AG09319 (cell line): ENCODE measurements at places on chromosomes 4 and X.

DNA sequence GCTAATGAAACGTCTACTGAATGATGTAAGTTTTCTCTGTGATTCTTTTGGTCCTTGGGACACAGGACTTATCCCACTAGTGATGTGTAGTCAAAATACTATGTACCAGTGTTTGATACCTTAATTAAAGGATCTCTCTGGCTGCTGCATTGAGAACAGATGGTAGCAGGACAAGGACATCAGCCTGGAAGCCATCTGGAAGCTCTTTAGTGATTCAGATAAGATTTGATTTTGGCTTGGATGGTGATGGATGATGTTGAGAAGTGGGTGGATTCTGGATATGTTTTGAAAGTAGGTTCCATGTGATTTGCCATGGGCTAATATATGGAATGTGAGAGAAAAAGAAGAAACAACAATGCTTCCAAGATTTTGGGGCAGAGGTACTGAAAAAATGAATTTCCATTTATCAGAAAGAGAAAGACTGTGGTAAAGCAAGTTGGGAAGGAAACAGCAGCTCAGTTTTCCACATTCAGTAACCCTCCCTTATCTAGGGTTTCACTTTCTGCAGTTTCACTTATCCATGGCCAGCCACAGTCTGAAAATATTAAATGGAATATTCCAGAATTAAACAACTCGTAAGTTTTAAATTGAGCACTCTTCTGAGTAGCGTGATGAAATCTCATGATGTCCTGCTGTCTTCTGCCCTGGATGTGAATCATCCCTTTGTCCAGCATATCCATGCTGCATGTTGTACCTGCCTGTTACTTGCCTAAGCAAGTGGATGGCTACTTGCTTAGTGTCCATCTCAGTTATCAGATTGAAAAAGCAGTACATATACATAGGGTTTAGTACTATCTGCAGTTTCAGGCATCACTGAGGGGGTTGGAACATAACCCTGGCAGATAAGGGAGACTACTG, 15.6 kb downstream of the CD38 start:
- no peak for DNase-seq

- DNase-seq: no peak
These were observed 692.4 kb downstream of the NLGN4X start for GRCh38 chrX:5536261-5536660.

GRCh38 chr4:89829470-89830138, 7.4 kb downstream of the SNCA start:
- DNase-seq: peak; percentile 18

- DNase-seq: no peak
These were observed 104.7 kb upstream of the SMIM10 start for GRCh38 chrX:134886002-134886596.

DNA sequence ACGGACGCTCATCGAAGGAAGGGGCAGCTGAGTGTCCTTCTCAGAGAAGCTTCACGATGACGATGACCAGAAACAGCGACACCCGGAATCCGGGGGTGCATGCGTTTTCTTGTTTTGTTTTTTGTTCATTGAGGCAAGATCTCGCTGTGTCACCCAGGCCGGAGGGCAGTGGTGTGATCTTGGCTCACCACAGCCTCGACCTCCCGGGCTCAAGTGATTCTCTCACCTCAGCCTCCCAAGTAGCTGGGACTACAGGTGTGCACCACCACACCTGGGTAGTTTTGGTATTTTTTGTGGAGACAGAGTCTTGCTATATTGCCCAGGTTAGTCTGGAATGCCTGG, 19.8 kb downstream of the DGKQ start:
- no peak for DNase-seq

DNA sequence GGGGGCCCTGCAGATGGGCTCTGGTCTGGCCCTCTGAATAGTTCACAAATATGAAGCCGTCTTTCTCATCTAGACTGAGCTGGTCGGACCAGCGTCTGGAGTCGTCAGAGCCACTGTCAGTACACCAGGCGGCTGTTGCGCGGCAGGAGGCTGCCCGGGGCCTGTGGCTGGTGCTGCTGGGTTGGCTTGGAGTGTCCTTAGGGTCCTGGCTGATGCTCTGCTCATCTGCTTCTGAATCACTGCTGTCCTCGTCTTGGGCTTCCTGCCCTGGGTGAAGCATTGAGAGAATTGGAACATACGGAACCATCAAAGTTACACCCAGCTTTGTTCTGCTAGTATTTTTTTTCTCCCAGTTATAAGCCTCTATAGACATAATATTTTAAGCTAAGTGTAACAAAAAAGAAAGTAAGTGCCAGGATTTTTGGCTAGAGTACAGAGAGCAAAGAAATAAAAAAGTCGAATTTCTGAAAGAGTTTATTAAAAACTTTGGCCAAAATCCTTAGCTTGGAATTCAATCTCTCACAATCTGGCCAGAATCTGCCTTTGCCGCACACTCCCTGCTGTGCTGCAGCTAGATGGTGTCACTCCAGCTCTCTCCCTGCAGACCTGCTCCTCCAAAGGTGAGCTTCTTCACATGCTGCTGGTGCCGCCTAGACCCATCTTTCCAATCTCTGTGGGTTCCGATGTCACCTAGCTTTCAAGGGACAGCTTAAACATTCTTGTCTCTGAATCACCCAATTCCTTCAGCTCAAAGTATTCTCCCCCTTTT, 96.2 kb downstream of the CDS1 start:
- no peak for DNase-seq

DNA sequence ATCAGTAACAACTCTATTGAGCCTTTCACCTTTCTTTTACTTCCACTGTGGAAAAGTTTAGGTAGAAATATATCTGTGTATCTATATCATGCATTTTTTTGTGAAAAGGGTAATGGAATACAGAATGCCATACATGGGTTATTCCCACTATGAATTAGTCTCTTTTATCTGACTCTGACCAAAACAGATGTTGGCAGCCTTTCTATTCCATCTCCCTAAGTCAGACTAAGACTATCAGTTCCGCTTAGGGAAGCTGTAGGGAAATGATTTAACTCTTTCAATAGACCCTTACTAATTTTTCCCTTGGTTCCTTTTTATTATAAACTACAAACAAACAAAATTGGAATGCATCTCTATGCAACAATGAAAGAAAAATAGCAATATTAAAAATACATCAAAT, 92.3 kb upstream of the LEF1 start:
- no peak for DNase-seq

DNA sequence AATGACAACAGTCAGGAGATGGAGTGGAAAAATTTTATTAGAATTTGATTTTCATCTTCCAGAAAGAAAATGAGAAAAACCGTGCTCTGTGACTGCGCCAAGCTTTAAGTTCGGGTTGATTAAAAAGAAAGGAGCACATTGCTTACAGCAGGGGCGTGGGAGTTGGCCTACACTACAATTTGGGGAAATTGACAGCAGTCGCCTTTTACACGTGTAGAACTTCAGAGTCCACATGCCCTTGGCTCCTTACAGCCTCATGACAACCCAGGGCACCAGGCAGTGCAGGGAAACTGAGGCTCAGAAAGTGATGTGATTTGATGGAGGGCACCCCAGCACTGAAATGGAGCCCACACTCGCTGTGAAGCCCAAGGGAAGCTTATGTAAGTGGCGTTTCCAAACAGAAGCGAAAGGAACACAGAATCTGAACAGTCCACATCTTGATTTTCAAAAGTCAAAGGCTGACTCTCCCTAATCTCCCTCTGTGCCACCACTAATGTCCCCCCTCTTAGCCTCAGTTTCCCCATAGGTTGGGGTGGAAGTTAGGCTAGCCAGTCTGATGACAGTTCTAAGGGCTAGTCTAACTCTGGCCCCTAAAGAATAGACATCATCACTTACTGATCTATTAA, 5.5 kb downstream of the PPP2R2C start:
- no peak for DNase-seq

DNA sequence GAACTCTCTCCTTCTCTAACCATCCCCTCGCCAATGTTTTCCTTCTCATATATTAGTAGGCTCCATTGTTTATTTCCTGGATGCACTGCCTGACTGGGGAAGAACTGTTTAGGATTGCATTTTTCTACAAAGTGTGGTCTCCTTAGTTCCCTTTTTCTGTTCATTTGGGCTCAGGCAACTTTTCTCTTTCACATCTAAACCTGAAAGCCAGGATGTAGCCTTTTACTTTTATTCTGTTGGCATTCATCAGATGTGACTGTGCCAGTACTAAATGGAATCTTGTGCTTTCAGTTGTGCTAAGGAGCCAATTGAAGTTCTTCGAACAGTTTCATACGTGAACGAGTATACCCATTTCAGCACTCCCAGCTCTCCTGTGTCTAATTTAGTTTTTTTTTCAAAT, 59.8 kb downstream of the DDIT4L start:
- DNase-seq: no peak

DNA sequence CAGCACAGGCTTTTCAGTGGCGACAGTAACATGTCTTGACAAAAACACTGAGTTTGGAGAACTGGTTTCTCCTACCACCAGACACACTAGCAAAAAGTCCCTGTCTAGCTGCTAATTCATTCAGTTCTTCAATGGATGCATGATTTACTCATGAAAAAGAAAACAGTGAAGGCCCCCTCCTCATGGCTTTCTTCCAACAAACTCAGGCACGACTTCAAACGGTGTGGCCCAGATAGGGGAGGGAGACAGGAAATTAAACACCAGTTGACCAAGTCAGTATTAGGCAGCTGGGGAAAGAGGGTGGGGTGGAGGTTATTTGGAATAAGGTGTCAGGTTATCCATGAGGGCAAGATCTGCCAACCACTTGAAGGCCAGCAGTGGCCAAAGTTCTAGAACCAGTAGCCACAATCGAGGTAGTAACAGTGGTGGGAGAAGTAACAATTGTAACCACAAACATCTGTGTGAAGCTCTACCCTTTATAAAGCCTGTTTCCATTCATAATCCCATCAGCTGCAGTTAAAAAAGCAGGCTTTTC, 60.2 kb downstream of the SEPSECS start:
- DNase-seq: no peak

GRCh38 chr4:30094887-30095286, 625.3 kb upstream of the PCDH7 start:
- no peak for DNase-seq

DNA sequence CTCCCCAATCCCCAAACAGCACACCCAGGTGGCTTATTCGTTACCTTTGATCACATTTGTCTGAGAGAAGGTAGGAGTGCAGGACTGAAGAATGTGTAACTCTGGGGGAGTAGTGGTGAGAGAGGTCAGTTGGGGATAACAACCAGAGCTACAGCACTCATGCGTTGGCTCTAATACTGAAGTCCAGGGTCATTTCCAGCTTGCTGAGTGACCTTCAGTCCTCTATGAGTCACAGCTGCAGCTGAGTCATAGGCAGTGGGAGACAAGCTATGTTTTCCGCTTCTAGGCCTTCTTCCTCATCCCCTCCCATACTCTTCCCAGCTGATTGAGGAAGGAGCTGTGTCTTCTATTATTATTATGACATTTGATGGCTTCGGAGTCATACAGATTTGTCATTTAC, 31.6 kb upstream of the CT47C1 start:
- DNase-seq: peak; percentile 41

DNA sequence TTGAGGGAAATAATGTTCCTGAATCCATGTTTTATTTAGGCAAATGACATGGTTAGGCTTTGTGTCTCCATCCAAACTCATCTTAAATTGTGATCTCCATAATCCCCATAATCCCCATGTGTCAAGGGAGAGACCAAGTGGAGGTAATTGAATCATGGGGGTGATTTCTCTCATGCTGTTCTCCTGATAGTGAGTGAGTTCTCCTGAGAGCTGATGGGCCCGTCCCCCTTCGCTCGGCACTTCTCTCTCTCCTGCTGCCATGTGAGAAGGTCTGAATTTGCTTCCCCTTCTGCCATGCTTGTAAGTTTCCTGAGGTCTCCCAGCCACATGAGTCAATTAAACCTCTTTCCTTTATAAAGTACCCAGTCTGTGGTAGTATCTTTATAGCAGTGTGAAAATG, 563.0 kb upstream of the NR3C2 start:
- DNase-seq: no peak

DNA sequence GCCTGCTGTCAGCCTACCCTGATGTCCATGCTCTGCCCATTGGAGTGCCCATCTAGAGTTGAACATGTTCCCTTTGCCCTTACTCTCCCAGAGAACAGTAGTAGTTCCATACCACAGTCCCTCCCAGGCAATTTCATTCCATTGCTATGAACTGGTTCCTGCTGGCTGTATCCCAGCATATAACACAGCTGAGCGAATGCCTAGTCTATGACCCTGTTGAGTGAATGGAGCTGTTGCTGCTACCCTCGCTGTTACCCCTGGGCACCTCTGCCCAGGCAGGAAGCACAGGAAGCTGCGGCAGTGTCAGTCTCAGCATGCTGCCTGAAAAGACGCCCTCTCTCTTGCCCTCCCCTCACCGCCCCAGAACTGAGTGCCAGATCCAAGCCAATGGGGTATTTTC, 73.3 kb downstream of the SOX3 start:
- DNase-seq: no peak

DNA sequence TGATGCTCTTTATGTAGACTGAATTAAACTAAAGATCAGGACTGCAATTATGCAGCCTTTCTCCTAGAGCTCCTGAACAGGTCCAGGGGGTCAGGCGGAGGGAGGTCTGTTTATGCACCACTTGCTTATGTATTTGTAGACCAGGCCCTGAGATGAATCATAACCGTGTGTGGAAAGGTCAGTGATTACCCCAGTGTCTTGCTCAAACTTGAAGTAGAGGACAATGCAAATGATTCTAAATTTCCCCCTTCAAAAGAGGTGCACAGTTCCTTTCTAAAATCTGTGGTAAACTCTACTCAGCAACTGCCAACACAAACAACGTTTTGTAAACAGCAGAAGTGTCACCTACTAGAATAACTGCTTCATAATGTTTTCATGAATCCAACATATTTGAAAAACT, 13.0 kb upstream of the TBC1D9 start:
- DNase-seq: no peak

- peak; percentile 35 for DNase-seq
These were observed 95.4 kb upstream of the PLAC1 start for GRCh38 chrX:134753718-134754008.

- DNase-seq: no peak
These were observed 2182.5 kb upstream of the AGA start for GRCh38 chr4:179624768-179625181.

DNA sequence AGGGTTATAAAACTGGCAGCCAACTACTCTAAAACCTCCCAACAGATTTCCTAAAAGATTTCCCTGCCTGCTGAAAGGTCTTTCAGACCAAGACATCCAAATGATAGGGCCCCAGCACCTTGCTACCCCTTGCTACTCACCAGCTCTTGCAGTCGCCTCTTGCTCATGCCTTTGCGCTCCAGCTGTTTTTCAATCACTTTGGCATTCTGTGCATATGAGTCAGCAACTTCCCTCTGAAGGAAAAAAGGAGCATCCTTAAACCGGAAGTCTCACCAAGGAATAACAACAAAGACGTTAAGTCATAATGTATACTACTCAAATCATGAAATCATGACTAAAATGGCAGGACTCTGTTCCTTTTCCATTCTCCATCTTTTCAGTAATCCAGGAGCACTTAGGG, 24.0 kb downstream of the STEEP1 start:
- no peak for DNase-seq

DNA sequence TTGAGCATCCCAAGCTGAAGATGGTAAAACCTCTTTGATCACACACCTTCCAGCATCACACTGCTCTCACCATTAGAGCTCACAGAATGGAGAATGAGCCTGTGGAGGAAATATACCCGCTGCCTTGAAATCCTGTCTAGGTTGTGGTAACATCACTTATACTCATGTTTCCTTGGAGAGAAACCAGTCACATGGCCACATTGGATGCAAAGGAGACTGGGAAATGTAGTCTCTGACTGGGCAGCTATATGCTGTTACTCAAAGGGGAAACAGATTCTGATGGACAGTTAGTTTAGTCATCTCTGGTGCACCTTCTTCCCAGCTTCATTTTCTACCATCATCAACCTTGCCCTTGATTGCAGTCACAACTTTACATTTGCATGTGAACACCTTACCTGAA, 286.3 kb downstream of the ANKRD50 start:
- DNase-seq: no peak
